Activated naive CD4-positive, alpha-beta T cell treated with anti-CD3 and anti-CD28 coated beads for 36 hours (primary cell): ENCODE measurements at places on chromosomes 12 and 14. TPM values are rescaled to one million over a fixed set of nuclear protein-coding genes. Genes with fewer than 3 reads are reported as not detected.

The OR6C4 gene
- not detected for total RNA-seq

The TESPA1 gene
- total RNA-seq: 45.1 TPM

The PLA2G1B gene
- not detected for total RNA-seq

The ANKRD33 gene
- not detected for total RNA-seq

The RTN1 gene
- not detected for total RNA-seq

The GPRC5D gene
- total RNA-seq: not detected

- H3K4me1 ChIP-seq: peaks cover 30% of the 10 kb centered on the region
- no peaks in the 10 kb centered on the region for H3K36me3 ChIP-seq
- H3K27me3 ChIP-seq: no peaks in the 10 kb centered on the region
- DNase-seq: no peak
- no peak overlapping the region for H3K27ac ChIP-seq
Measured at GRCh38 chr14:103627073-103628025, 1.7 kb upstream of the KLC1 start.

- no peaks in the 10 kb centered on the region for H3K36me3 ChIP-seq
- no peaks in the 10 kb centered on the region for H3K27me3 ChIP-seq
- H3K4me1 ChIP-seq: peaks cover 2% of the 10 kb centered on the region
- H3K27ac ChIP-seq: no peak overlapping the region
- no peak overlapping the region for H3K4me3 ChIP-seq
Measured at GRCh38 chr12:46480724-46481123, 108.2 kb upstream of the SLC38A2 start.

DNA sequence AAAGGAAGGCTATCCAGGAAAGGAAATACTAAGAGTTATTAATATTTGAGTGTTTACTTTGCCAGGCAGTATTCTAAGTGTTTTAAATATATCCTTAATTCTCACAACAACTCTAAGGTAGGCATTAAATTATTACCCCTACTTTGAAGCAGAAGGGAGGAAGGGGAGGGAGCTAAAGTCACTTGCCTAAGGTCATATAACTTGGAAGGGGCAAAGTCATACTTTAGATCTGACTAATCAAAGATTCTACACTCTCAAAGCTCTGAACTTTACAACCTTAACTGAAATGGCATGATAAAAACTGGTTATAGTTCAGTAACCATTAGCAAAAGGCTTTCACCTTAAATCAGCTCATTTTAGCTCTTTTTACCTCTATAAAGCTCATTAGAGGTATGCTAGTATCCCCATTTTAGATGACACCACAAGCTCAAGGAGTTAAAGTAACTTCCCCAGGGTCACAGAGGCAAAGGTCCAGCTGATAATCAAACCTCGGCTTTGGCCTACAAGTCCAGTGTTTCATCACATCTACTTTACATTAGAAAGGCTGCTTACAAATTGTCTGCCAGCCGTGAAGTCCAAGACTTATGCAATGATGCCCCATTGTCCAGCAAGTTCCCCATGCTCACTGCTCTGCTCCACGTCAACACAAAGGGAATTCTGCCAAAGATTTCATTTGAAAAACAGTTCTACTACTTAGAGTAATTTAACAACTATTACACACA, 223.9 kb downstream of the MED13L start:
- no peaks in the 10 kb centered on the region for H3K36me3 ChIP-seq
- H3K4me3 ChIP-seq: no peak overlapping the region
- no peak for DNase-seq
- H3K4me1 ChIP-seq: peaks cover 67% of the 10 kb centered on the region
- H3K27me3 ChIP-seq: no peaks in the 10 kb centered on the region

DNA sequence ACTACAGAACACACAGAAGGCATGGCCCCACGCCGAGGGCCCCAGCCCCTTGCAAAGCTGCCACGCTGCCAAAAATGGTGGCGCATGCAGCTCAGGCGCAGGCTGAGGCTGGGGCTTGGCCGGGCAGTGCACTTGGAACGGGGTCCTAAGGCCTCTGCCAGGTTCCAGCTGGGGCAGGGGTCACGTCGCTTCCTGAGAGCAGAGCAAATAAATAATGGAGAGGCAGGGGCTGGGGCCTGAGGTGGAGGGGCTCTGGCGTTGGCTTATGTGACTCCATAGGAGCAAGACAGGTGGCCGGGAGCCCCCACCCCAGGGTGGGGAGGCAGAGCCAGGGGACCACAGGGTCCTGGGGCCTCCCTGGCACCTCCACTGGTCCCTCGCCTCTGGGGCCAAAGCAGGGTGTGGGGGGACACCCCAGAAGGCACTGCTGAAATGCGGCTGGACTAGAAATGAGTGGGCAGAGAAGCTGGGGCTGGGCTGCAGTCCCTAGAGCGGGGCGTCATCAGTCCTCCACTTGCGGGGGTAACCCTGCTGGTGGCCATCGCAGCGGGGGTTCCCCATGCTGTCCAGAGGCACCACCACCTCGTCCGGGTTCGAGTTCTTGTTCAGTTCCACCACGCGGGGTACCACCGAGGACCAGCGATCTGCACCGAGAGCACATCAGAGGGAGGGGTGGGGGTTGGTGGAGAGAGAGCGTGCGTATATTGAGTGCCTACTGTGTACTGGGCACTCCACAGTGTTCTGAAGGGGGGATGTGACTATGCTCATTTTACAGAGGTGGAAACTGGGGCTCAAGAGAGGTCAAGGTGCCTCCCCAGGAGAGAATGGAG, 49.8 kb downstream of the TRPV4 start:
- H3K27ac ChIP-seq: no peak overlapping the region
- H3K4me1 ChIP-seq: no peaks in the 10 kb centered on the region
- DNase-seq: no peak
- H3K36me3 ChIP-seq: no peaks in the 10 kb centered on the region
- H3K27me3 ChIP-seq: peaks cover 2% of the 10 kb centered on the region

GRCh38 chr14:67423424-67423823, 11.5 kb upstream of the PLEK2 start:
- H3K27me3 ChIP-seq: peaks cover 11% of the 10 kb centered on the region
- H3K4me3 ChIP-seq: no peak overlapping the region
- H3K36me3 ChIP-seq: no peaks in the 10 kb centered on the region
- H3K27ac ChIP-seq: no peak overlapping the region

DNA sequence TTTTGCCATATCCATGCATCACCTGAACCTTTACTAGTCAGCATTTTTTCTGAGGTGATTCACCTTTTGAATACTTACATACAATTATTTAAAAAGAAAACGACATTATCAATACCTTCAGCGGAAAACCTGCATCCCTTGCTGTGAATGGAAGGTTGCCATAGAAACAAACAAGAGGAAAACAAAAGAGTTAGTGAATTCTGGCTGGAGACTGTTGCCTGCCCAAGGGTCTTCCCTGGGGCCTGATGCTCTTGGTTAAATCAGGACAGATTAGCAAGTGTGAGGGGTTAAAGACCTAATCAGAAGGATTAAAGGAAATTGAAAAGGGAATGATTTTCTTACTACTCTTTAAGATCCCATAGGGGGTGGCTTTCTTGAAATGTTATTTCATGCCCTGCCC, 96.0 kb upstream of the WSCD2 start:
- no peak overlapping the region for H3K4me3 ChIP-seq
- DNase-seq: no peak
- no peaks in the 10 kb centered on the region for H3K27me3 ChIP-seq
- no peaks in the 10 kb centered on the region for H3K36me3 ChIP-seq
- no peaks in the 10 kb centered on the region for H3K4me1 ChIP-seq
- H3K27ac ChIP-seq: no peak overlapping the region

DNA sequence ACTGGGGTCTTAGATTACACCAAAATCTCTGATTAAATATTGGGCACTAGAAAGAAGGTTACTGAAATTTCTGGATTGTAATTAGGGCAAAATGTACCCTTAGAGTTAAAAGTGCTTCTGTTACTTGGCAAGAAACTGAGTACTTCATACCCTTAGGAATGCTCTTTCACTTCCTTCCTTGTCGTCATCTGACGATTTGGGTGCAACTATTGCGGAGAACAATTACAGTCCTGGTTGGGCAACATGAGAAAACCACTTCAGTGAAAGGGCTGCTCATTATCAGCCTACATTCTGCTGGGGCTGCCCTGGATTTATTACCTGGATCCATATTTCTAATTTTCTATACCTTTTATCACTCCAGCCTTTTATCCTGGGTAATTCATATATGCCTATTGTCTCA, 348.5 kb upstream of the MDGA2 start:
- DNase-seq: no peak
- no peaks in the 10 kb centered on the region for H3K4me1 ChIP-seq
- no peak overlapping the region for H3K4me3 ChIP-seq
- H3K36me3 ChIP-seq: no peaks in the 10 kb centered on the region
- H3K27ac ChIP-seq: no peak overlapping the region

DNA sequence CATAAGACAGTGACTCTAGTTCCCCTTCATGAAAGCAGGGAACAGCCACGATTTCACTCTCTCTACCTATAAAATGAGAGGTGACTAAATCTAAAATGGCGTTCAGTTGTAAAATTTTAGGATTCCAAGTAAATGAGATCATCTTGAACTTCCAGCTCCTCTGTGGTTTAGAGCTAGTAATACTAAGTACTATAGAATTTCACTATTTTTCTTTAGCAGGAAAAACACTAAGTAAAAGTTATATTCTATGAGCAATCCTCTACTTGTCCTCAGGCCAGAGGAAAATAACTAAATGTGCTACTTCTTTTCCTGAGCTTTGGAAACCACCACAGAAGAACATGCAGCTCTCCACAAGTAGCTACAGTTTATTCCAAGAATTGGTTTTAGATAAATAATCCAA, 55.6 kb downstream of the NIN start:
- no peak overlapping the region for H3K4me3 ChIP-seq
- peaks cover 41% of the 10 kb centered on the region for H3K36me3 ChIP-seq
- DNase-seq: no peak
- no peak overlapping the region for H3K27ac ChIP-seq
- H3K4me1 ChIP-seq: peaks cover 25% of the 10 kb centered on the region
- H3K27me3 ChIP-seq: no peaks in the 10 kb centered on the region

- DNase-seq: no peak
- no peaks in the 10 kb centered on the region for H3K4me1 ChIP-seq
- no peaks in the 10 kb centered on the region for H3K27me3 ChIP-seq
Measured at GRCh38 chr12:115149685-115150378, 465.9 kb upstream of the TBX3 start.

- H3K36me3 ChIP-seq: peaks cover 9% of the 10 kb centered on the region
- H3K4me3 ChIP-seq: no peak within 1 kb of the TSS
- DNase-seq: peak; percentile 90
- H3K4me1 ChIP-seq: peaks cover 19% of the 10 kb centered on the region
Measured at GRCh38 chr12:7935590-7936581, at the start of gene SLC2A3. Gene SLC2A3, minus strand, starts transcription at chr12:7936187. Its CDS starts 153 bp downstream, at chr12:7936034.

DNA sequence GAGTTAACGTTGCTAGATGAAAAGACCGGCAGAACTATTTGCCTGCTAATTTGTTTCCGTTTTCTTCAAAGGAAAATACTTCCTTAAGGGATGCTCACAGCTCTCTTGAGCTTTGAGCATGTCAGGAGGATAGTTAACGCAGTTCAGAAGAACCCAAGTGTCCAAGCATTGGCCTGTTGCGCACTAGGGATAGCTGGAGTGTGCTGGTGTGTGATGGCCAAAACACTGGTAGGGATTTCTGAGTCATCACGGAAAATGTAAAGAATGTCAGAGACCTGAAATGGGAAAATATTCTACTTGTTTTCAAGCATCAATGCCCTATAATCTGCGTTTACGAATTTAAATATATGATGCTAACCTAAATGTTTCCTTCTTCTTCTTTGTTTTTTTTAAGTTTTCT, 97.8 kb downstream of the VRK1 start:
- H3K27ac ChIP-seq: no peak overlapping the region
- H3K4me1 ChIP-seq: peaks cover 13% of the 10 kb centered on the region
- H3K27me3 ChIP-seq: no peaks in the 10 kb centered on the region
- DNase-seq: no peak

- no peaks in the 10 kb centered on the region for H3K36me3 ChIP-seq
- H3K4me1 ChIP-seq: no peaks in the 10 kb centered on the region
Measured at GRCh38 chr14:73795974-73796373, 55.7 kb upstream of the PTGR2 start.

DNA sequence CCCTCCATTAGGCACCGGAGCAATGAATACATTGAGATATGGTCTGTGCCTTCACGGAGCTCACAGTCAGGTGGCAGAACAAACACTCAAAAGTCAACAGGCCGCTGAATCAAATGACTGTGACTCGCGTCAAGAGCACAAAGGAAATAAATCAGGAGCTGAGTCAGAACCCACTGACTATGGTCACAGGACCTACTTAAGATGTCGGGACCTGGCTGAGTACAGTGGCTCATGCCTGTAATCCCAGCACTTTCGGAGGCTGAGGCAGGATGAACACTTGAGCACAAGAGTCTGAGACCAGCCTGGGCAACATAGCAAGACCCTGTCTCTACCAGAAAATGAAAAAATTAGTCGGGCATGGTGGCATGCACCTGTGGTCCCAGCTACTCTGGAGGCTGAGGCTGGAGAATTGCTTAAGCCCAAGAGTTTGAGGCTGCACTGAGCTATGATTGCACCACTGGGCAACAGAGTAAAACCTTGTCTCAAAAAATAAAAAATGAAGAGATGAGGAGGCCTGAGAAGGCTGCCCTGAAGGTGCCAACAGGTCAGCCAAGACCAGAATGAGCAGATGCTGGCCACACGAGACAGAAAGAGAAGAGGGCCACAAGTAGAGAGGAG, 19.9 kb downstream of the TMEM233 start:
- no peaks in the 10 kb centered on the region for H3K4me1 ChIP-seq
- no peak overlapping the region for H3K27ac ChIP-seq
- no peak for DNase-seq
- no peak overlapping the region for H3K4me3 ChIP-seq
- H3K36me3 ChIP-seq: no peaks in the 10 kb centered on the region
- H3K27me3 ChIP-seq: peaks cover 11% of the 10 kb centered on the region

- no peak for DNase-seq
- H3K27ac ChIP-seq: no peak overlapping the region
- H3K4me1 ChIP-seq: no peaks in the 10 kb centered on the region
- no peaks in the 10 kb centered on the region for H3K27me3 ChIP-seq
Measured at GRCh38 chr14:47422191-47422590, 253.2 kb downstream of the MDGA2 start.

DNA sequence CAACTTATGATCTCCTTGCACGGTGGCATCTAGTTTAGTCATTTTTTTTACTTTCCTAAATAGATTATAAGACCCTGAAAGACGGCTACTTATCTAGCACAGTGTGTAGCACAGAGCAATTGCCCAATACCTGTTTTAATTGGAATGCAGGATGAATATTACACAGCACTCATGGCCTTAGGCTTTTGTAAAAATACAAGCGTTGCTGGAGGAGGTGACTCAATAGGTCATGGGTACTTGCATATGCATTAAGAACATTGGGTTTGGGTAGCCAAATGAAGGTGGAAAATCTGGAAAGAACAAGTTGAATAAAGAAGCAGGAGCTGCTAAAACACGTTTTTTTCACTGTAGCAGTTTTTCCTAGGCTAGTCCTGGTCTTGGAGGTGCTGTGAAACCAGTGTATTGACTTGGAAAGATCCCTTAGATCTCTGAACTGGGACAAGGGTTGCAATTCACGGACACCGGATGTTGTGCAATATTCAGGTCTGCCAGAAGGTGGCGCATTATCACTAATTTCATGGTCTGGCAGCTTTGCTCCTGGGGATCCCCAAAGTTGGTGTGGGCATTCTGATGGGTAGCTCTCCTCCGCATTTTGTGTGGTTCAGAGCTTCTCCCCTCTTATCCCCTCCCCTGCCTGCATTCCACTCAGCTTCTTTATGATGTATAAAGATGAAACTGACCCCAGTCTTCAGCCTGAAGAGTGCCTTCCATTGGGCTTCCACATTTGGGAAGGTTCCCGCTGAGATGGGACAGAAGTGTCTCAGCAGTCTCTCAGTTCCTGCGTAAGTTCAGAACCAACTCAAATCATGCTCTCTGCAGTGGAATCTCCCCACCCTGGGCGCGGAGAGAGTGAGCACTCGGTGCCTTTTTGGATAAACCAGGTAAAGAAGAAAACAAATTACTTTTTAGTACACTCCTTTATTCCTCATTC, 278.3 kb downstream of the NRXN3 start:
- H3K27ac ChIP-seq: no peak overlapping the region
- H3K4me3 ChIP-seq: no peak overlapping the region
- H3K36me3 ChIP-seq: no peaks in the 10 kb centered on the region
- H3K4me1 ChIP-seq: no peaks in the 10 kb centered on the region
